Non-pigmented ciliary epithelial cell (primary cell): ENCODE measurements at places on chromosomes 6 and 20.

- no peak for DNase-seq
Measured at GRCh38 chr20:35739294-35740163, 2.5 kb downstream of the RBM39 start.

DNA sequence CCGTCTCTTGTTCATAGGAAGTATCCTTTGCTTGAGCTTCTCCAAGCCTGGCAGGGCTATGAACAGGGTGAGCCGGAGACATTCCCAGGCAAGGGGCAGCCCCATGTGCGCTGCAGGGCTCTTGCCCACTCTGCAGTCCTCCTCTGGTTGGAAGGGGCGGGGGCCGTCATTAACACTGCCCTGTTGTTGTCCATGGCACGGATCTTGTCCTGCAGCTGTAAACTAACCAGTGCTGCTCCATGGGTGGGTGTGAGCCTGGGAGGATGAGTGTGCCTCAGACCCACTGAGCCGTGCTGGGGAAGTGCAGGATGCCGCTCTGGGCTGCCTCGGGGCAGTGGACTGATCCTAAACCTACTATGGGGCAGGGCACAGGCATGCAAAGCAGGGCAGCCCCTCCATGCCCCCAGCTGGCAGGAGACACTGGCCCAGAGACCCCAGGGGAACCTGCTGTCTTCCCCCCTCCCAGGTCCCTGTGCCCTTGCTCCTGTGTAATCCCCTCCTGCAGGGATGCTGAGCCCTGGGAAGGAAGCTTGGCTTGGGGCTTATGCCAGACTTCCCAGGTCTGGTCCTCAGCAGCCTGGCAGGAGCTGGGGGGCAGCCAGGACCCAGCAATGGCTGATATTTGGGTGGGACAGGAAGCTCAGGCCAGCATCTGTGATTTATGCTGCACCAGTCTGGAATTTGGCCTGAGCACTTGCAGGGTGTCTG lies 8.5 kb downstream of the EBF4 start:
- no peak for DNase-seq

GRCh38 chr6:10332111-10332510 lies 82.8 kb downstream of the TFAP2A start:
- no peak for DNase-seq

- DNase-seq = no peak
Measured at GRCh38 chr6:5726976-5727718, 279.6 kb downstream of the NRN1 start.

- no peak for DNase-seq
Measured at GRCh38 chr6:164214066-164214465, 799.5 kb downstream of the QKI start.

DNA sequence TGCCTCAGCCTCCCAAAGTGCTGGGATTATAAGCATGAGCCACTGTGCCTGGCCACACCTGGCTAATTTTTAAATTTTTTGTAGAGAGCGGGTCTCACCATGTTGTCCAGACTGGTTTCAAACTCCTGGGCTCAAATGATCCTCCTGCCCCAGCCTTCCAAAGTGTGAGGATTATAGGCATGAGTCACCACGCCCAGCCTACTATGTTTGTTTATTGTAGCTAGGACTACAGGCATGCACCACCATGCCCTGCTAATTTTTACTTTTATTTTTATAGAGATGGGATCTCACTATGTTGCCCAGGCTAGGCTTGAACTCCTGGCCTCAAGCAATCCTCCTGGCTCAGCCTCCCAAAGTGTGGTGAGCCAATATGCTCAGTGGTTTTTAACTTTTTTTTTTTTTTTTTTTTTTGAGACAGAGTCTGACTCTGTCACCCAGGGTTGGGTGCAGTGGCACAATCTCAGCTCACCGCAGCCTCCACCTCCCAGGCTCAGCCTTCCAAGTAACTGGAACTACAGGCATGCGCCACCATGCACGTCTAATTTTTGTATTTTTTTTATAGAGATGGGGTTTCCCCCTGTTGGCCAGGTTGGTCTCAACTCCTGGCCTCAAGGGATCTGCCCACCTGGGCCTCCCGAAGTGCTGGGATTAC lies 12.0 kb upstream of the DDX43 start:
- no peak for DNase-seq
